Central memory CD4-positive, alpha-beta T cell (primary cell): ENCODE measurements at places on chromosomes 2 and 18.
A peak's percentile ranks its signal among the peaks of the same experiment; 100 is the strongest.

DNA sequence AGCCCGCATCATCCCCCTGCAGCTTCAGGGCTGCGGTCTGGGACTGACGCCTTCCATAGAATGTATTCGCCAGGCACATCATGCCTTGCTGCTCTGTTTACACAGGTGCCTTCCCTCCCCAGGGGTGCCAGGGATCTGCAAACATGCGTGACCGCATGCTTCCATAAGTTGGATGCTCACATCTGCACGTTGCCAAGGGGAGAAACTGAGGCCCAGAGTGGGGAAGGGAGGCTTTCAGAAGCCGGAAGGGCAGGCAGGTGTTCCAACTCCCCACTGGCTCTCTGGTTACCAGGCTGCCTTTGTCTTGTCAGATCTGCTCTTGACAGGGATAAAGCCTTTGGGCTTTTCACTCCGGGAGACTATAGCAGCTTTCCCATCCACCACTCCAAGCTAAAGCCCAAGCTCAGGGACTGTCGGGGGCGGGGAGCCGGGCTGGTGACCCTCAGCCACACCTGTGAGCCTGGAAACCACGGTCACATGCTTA lies 125.8 kb upstream of the TNP1 start:
- no peak for DNase-seq

- DNase-seq: peak; percentile 7
Observed at GRCh38 chr2:64101141-64101591, 43.1 kb downstream of the PELI1 start.

DNA sequence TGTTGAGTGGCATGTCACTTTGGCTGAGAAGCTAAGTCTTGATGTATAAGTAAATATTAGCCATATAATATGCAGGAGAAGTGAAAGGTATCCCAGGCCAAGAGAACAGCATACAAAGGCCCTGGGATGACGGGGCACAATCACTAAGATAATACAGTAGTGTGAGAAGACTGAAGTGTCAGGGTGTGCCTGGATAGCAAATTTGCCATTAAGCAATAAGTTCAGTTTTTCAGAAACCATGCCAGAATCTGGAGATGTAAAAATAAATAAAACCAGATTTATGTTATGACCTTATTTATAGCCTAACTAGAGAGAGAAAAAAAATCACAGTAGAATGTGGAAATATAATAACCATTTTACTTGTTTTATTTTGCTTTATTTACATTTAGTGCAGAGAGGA lies 1858.7 kb upstream of the CELF4 start:
- DNase-seq: no peak

DNA sequence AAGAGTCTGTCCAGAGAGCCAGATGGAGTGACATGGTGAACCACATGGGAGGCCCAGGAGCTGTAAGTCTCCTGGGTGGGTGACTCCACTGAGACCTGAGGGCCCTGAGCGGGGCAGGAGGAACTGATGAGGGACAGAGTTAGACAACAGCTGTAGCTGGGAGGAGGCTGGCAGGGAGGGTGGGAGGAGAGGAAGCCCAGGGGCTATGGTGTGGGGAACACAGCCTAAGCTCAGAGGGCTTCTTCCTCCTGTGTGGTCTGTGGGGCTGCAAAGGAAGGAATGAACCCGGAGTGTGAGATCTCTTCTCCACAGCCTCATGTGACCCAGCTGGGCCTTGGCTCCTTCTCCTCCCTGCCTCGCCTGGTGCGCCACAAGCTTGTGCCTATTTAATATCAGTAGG lies 395.6 kb upstream of the HS6ST1 start:
- no peak for DNase-seq

DNA sequence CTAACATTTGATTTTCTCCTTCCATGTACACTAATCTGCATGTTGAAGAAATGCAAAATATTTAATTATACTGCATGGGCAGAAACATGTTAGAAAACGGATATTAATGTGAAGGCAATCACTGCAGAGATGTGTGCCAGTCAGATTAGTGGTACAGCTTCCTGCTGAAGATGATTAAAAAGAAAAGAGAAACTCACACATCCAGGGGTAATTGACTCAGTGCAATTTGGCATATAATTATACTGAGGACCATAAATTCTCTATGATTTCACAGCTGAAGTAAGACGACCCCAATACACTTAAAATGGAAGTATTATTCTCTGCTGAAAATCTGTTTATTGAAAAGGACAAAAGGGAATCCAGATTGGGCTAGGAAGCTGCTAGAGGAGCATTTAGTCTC lies 243.4 kb downstream of the TGIF1 start:
- DNase-seq: no peak

GRCh38 chr2:232325324-232326273 lies 53.0 kb upstream of the ALPP start:
- peak; percentile 42 for DNase-seq

GRCh38 chr2:160028431-160029269 lies 33.8 kb downstream of the PLA2R1 start:
- no peak for DNase-seq

DNA sequence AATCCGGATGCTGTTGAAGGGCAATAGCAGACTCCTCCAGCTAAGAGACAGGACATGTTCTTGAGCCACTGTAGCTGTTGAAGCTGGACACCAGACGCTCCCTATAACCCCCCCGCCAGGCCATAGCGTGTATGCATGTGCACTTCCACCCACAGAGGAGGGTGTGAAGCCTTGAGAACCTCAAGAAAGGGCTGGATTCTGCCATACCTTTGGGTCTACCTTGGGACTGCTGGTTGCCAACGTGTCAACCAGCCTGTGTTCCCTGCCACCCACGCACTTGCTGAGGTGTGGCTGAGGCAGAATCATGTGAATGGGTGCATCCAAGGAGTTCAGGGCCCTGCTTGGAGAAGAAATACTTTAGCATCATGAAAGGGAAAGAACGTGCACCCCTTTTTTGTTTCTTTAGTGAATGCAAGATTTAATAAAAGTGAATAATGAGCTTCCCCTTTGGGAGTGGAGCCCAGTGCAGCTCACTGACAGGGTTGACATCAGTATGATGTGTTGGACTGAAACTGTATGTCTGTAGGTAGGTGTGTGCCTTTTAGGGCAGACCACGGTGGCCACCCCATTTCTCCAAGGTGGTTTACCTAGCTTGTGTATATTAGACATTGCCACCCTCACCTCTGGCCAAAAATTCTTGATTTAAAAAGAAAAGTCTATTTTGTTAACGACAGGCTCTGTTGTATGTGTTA lies 198.3 kb downstream of the MGAT5 start:
- no peak for DNase-seq

GRCh38 chr18:68764016-68764415 lies 33.9 kb upstream of the CCDC102B start:
- DNase-seq: no peak

DNA sequence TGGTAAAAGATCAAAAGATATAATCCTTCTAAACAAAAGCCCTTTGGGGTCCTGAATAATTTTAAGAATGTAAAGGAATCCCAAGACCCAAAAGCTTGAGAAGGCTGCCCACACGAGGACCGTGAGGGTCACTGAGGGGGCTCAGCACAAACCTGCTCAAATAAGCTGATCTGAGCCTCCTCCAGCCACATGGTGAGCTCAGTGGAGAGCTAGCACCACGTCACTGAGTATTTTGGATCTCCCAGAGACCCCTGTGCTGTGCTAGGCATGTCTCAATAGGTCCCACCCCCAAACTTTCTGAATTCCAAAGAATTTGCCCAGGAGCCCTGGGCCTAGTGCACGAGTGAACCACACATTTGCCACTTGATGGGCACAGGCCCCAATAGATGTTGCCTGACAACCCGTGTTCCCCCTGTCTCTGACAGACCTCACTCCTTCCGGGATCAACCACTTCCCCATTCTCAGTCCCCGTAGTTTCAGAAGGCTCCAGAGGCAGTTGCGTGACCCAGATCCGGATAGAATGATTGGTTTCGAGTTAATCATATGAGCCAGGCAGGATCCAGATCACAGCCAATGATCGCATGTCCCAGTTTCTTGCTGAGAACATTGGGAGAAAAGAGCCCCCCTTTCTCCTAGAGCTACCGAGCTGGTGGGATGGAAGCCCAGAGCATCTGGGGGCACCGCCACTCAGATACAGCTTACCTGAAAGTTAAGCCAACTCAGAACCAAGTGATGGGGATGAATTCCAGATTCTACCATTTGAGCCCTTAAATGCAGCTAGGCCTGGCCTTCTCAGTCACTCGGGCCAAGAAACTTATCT lies 203.8 kb downstream of the TNS1 start:
- DNase-seq: no peak

DNA sequence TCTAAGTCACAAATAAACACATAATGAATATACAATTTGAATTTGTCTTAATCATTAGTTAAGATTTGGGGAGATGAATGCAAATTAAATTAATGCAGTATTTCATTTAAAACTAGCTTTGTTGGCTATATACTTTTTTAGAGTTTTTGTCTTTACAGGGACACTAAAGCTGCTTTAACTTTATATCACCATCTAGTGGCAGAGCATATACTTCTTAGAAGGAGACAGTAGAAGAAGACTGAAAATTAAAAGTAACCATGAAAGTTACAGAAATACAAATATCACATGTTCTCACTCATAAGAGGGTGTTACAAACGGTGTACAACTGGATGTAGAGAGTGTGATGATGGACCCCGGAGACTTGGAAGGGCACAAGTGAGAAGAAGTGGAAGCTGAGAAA lies 268.3 kb upstream of the NETO1 start:
- no peak for DNase-seq

DNA sequence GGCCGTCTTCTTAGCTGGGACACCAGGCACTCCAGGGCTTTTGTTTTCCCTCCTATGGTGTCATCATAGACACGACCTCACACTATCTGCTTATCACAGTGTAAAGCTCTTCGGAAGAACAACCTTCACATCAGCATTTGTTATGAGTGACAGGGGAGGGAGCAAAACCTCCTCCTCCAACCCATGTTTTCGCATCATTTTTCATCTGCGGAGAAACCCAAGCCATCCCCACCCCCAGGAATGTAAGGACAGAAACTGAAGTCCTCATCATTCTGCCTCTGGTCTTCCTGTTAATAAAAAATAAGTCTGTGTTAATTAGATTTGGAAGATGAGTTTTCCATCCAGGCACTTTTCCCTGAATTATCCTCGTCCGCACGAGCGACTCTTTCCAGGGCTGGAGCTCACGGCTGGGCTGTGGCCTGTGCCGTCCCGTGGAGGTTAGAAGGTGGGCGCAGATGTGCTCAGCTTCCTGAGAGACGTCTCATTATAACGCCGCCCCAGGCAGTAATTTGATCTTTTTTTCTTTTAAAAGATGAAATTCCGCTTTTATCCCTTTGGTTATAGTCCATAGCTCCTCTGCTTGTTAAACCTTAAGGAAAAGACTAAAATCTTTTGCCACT lies 101.6 kb upstream of the TMEM18 start:
- no peak for DNase-seq

DNA sequence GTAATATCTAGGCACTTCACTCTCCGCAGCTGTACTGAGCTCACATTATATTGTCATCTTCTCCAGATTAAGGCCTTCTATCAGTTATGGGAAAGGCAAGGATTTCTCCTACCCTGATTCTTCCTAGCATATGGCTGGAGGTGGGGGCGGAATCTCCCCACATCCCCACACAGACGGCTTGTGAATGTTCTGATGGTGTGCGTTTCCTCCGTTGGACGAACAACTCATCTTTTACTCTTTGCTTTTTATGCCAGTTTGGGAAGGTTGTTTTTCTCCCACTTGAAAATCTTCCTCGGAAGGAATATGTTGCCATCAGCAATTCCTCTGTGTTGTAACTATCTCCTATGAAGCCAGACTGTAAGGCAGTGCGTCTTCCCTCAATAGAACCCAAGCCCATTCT lies 24.3 kb downstream of the KLHL29 start:
- DNase-seq: no peak

GRCh38 chr18:70380915-70381896 lies 92.4 kb downstream of the SOCS6 start:
- no peak for DNase-seq

- DNase-seq: peak; percentile 61
Observed at GRCh38 chr18:77207540-77207939, 42.1 kb upstream of the GALR1 start.

DNA sequence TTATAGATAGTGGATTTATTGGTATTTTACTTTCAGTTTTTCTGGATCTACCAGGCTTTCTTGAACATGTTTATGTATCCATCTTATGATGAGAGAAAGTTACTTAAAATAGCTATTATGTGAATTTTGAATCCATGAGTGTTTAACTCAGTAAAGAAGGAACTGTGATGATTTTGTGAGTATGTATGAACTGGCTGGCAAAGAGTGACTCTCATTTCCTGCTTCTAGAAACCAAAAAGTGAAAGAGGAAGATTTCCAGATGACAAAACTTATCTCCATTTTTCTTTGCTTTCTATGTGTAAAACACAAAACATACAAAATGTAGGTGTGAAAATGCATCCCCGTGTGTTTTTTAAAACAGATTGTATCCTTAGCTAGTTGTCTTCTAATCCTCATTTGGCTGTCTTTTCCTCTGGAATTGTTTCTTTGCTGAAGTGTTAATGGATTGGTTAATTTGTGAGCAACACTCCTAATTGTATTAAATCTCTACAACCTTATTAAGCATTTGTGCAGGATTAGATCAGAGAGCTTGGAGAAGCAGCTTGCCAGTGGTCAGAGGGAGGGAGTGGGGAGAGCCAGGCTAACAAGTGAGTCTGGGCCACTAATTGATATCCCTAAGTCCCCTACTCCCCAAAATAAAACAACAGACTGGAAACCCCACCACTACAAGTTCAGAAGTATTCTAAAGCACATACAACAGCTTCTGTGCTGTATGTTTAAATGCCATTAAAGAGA lies 23.9 kb downstream of the PTPRM start:
- DNase-seq: no peak

GRCh38 chr18:62759704-62760402 lies 44.5 kb downstream of the PHLPP1 start:
- no peak for DNase-seq

- DNase-seq: no peak
Observed at GRCh38 chr2:84278386-84278785, 180.7 kb downstream of the SUCLG1 start.

- no peak for DNase-seq
Observed at GRCh38 chr18:55141318-55141717, 182.1 kb upstream of the CCDC68 start.

GRCh38 chr2:219689676-219690628 lies 62.5 kb downstream of the SLC4A3 start:
- peak; percentile 5 for DNase-seq
